ENCODE measurements at places on chromosomes 1 and 21. TPM values are rescaled to one million over a fixed set of nuclear protein-coding genes. Genes with fewer than 3 reads are reported as not detected.

The ZNF124 gene
- polyA plus RNA-seq, result 38.6 TPM

- DNase-seq, result no peak
These were observed 9.1 kb upstream of the RUNX3 start for GRCh38 chr1:24939040-24939674.

DNA sequence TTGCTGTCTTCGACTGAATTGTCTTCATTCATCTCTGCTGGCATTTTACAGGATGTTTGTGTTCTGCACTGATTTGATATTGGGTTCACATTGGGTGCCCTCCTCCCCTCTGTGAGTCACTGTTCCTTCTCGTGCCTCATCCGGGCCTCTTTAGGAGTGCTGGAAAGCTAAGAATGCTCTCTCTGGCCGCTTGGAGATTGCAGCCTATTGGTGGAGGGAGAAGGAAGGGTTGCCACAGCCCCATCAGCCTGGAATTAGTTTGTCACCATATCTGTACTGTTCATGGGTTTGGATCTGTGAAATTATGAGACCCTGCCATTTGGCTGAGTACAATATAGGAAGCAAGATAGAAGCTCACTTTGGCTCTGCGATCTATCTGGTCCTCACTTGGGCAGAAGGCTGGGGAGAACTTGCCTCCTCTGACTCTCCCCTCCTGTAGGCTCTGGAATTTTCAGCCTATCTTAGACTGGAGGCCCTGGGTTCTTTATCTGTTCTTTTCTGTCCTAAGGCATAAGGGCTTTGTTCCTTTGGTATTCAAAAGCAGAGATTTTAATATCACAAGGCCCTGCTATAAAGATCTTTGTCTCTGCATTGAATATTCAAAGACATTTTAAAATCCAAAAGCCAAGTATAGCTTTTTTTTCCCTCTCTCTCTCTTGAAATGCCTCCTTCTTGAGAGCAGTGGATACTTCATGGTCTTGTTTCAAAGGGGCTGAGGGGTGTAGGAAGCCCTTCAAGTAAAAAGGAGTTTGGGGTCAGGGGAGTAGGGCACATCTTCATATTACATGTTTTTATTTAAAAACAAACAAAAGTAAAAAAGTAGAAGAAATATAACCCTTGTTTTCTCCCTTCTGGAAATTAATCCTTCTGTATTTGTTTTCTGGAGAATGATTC is 347.9 kb downstream of the ZP4 start:
- no peak for DNase-seq

DNA sequence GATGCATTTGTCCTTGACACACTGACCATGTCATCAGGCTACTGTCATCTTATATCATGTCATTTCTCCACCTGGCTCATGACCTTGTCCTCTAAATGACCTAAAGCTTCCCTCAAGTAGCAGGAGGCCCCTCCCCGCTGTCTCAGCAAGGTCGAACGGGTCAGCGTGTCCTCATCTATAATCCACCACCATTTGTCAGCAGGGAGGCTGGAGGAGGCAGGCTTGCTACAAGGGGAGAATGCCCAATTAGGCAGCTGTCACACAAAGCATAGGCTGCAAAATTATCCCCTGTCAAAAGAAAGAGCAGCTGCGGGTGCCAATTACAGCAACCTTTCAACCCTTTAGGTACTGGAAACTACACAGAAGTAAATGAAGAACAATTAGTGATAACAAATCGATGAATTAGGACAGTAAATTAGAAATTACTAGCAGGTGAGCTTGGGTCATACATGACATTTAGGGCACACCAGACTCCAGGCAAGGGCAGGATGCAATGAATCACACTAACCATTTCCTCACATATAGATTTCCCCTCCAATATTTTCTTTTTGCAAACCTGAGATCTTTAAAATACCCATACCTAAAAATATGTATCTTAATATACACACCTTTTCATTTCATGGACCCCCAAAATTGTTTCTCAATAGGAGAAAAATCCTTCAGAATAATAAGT is 61.2 kb downstream of the NRIP1 start:
- DNase-seq, result no peak

DNA sequence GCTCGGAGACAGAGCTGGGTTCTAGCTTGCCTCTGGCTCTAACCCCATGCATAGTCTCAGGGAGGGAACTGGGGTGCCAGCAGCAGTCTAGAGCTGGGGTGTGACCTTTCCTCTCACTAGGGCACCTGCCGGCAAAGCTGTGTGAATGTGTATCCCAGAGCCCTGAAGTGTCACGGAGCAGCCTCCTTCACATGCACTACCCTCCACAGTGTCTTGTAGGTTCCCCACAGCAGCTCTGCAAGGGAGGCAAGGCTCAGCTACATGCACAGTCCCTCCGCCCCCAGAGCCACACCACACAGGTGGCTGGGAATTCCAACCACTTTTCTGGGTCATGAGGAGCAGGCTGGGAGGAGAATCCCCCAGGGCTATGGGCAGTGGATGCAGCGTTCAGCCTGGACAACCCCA is 7.7 kb upstream of the HPCA start:
- DNase-seq, result no peak

GRCh38 chr1:116825207-116825719 is 71.0 kb downstream of the CD2 start:
- no peak for DNase-seq

DNA sequence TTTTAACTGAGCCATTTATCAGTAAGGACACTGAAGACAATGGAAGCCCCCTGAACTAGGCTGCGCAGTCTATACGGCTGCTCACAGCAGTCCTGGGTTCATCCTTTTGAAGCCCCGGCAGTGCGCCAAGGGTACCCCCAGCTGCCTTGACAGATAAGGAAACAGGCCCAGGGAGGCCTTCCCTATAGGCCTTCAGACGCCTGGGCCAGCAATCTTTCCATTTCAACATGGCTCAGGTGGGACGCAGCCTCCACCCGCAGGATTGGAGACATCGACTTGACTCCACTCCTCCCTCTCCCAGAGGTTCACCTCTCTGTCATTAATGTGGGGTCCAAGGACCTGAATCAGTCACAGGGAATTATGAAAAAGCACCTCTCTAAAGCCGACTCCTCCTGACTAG is 2.8 kb upstream of the LYPD8 start:
- DNase-seq, result no peak

GRCh38 chr1:81493102-81493869 is 307.4 kb upstream of the ADGRL2 start:
- no peak for DNase-seq

DNA sequence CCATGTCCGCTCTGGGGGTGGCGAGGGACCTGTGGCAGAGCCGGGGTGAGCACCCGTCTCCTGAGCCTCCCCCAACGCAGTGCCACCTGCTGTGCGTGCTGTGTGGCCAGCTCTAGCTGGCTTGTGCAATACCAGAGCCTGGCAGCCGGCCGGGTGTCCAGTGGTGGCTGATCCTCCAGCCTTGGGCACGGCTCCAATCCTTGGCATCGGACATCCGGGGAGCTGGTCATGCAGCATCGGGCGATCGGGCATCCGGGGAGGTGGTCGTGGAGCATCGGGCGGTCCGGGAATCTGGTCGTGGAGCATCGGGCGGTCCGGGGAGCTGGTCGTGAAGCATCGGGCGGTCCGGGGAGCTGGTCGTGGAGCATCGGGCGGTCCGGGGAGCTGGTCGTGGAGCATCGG is 8.1 kb downstream of the SLX9 start:
- DNase-seq, result no peak

- no peak for DNase-seq
These were observed 33.2 kb downstream of the RCSD1 start for GRCh38 chr1:167663002-167663772.

DNA sequence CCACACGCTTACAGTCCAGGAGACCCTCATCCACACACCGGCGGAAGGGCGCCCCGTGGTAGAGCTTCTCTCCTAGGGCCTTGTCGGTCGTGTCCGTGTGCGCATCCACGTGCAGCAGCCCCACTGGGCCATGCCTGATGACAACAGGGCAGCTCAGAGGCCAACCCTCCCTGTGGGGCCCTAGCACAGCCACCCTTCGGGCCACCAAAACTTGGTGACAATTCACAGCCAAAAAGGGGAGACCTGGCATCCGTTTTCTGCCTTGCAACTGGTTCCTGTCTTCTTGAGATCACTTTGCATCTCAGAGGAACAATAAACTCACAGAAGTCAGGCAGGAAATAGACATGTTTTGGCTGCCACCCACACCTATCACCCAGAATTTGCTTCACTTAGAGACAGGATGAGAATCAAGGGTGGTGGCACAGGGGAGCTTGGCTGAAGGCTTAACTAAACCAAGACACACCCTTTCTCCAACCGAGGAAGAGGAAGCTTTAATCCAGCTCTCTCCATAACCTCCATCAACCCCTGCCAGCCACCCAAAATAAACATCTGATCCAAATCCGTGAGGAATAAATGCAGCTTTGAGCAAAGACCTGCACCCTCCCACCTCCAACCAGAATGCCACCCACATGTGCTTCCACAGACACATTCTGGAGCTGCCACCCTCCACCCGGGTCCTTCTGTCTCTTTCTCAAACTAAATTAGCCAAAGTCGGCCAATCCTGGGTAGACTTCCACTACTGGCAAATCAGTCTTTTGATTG is 5.7 kb downstream of the AGMAT start:
- DNase-seq, result no peak
